ENCODE measurements at places on chromosomes 7 and 10.
A peak's percentile ranks its signal among the peaks of the same experiment; 100 is the strongest.

- DNase-seq: peak; percentile 48
Observed at GRCh38 chr7:127799535-127800305, 147.7 kb downstream of the SND1 start.

DNA sequence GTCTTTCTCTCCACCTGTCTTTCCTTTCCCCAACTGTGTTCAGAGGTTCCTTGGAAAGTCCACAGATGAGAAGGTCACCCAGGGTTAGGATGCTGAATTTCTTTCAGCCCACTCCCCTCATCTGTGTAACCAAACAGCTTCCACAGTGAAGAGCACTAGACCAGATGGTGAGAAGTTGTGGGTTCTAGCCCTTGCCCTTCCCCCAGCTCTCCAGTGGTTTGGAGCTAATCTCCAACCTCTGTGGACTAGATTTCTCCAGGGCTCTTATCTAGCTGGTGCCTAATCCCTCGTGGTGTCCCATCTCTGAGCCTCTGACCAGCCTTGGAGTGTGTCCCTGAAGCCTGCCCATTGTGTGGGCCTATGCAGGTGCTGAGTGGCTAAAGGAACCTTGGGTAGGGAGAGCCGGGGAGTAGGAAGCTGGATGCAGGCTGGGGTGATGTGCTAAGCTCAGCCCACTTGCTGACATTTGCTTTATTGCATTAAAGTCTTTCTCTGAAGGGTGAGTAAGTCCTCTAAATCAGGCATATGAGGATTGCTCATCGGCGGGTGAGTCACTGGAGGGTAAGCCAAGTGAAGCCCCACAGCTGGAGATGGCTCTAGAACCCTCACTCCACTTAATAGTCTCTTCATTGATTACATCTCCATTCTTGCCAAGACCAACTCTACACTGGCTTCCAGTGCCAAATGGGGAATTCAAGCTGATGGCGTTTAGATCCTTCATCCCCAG is 14.9 kb downstream of the DUSP5 start:
- no peak for DNase-seq

DNA sequence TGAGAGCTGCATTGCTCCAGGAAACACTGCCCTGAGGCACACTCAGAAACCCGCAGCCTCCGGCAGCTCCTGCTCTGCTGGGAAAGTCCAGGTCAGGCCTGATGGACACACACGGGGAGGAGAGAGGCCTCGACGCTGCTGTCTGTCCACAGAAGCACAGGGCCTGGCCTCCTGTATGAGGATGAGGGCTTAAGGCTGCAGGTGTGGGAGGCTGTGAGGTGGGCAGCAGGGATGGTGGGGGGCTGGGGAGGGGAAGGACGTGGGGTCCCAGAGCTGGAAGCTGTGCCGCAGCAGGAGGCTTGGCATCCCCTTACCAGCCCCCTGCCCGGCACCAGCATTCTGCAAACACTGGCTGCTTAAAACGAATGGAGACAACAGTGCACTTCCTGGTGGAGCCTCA is 186.2 kb downstream of the DNAJB6 start:
- DNase-seq: no peak

DNA sequence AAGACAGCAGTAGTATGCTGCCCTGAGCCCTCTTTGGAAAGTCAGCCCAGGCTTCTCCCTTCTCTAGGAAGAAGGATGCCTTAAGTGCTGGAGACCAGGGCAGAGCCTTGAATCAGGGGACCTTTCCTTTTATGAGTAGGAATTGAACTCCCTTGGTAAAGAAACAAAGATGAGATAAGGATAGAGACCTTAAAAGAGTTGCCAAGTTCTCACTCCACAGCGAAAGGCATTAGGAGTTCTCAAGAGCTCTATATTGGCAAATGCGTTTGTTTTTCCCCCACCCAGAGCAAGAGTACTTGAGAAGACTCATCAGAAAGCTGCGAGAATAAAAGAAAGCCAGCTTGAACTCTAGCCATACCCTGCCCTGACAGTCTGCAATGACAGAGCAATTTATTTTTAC is 72.9 kb upstream of the OGDHL start:
- peak; percentile 52 for DNase-seq

GRCh38 chr10:61284222-61284890 is 168.8 kb downstream of the TMEM26 start:
- DNase-seq: peak; percentile 50

DNA sequence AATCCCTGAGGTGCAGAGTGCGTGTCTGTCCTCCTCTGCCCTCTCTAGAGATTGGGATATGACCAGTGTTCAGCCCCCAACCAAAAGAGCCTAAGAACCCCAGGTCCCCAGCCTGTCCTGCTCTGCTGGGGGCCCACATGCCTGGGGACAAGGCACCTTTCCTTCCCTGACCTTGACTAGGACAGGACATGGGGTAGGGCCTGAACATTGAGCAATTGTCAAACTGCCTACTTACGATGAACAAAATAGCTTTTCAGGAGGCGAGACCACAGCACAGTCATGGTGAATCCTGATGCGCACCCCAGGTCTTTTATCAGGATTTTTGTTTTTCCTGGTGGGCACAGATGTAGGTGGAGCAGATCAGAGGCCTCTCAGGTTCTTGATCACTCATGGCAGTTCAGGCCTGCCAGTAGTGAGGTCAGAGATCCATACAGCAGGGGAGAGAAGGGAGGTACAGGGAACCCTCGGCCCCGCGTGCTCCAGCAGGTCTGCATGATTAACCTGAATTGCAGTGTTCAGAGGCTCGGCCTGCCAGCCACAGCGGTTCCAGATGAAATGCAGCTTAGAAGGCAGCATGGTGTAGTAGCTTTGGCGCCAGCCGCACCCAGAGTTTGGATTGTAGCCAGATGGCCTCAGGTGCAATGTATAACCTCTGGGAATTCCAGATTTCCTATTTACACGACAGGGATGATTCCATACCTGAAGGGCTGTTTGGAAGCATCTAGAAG is 191.3 kb downstream of the CUX1 start:
- peak; percentile 35 for DNase-seq

DNA sequence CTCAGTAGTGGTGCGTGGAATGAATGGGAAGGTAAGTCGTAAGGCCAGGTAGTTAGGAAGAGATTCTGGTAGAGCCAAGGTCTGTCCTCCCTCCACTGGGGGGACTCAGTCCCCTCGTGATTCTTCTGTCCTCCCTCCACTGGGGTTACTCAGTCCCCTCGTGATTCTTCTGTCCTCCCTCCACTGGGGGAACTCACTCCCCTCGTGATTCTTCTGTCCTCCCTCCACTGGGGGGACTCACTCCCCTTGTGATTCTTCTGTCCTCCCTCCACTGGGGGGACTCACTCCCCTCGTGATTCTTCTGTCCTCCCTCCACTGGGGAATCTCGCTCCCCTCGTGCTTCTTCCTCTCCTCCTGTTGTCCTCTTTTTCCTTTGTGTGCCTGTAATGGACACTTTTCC is 125.1 kb downstream of the CELF2 start:
- DNase-seq: no peak

DNA sequence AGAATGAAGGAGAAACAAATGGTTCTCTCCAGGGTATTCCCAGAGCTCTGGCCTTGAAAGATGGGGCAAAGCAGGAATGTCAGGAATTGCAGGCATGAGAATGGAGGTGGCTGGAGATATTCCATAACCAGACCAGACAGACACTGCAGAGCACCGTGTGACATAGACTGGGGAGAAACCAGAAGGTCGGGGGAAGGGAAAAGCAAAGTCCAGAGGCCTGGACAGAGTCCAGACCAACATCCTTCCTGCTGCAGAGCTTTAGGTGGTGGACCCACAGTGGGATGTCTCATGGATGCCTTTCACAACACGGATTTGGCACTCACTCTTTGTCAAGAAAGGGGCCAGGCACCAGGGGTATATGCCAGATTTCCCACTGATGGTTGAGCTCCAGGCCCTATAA is 177.2 kb upstream of the INHBA start:
- DNase-seq: no peak

- DNase-seq: no peak
Observed at GRCh38 chr7:129949292-129950133, 3.2 kb downstream of the UBE2H start.

DNA sequence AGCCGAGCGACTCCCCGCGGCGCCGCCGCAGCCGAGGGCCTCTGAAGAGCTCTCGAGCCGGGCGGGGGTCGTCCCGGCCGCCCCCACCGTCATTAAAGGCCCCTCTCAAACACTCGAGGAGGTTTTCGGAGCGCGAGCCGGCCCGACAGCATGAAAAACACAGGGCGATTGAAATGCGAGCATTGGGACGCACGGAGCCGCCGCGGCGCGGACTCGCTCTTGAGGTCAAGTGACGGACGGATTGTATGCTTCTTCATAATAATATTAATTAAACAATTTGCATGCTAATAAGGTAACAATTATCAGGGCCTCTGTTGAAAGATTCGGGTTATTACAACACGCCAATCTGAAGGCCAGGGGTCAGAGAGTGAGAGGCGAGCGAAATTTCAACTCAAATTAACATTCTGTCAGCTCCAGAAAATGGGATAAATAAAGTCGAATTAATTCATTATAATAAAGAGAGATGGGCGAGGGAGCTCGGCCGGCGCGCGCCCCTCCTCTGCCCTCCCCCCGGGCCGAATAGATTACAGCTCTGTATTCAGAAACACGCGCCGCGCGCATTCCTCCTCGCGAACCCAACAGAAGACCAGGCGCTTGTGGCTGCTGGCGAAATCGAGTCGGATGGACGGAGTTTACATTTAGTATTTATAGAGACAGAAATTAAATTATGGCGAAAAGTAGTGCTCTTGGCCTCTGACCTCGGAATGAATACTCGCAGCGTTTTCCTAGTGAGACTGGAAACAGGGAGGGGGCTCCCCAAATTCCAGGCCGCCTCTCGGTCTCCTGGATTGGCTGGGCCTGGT is 2.1 kb upstream of the UNCX start:
- no peak for DNase-seq

DNA sequence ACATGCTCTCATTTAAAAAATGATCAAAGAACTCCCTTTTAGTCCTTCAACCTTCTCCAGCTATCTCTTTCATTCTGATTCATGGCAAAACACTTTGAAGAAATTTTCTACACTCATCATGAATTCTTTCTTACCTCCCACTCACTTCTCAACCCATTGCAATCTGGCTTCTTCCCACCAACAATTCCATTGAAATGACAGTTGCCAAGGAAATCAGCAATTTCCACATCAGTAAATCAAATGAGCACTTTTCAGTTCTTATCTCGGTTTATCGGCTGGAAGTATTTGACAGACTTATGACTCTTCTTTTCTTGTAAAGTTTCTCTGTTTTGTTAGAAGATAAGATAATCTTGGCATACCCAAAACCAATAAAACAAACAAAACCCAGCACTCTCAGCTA is 99.1 kb upstream of the CACNA2D1 start:
- no peak for DNase-seq

DNA sequence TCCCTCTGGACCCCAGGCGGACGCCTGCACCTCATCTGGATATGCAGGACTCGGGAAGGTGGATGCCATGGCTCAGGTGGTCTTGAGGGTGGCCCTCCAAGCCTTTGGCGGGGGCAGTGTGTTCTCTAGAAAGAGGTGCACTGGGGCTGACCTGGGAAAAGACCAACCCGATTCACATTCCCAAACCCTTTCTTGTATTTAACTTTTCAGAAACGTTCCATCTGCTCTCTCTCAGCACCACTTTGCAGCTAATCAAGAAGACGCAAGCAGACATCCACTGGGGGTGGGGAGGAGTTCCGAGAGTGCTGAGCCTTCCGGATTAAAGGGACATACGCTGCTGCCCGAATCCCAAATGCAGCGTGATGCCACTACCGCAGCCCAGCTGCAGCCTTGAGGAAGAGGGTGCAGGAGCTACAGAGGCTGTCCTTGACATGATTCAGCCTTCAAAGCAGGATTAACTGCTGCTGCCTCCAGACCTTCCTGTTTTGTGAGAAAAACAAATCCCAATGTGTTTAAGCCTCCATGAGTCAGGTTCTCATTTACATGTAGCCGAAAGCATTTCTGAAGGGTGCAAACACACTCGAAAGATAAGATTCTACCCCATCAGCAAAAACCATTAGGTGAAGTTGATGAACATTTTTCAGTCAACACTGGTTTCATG is 39.9 kb downstream of the RBM17 start:
- DNase-seq: no peak

GRCh38 chr7:69871886-69872569 is 273.8 kb downstream of the AUTS2 start:
- DNase-seq: no peak

DNA sequence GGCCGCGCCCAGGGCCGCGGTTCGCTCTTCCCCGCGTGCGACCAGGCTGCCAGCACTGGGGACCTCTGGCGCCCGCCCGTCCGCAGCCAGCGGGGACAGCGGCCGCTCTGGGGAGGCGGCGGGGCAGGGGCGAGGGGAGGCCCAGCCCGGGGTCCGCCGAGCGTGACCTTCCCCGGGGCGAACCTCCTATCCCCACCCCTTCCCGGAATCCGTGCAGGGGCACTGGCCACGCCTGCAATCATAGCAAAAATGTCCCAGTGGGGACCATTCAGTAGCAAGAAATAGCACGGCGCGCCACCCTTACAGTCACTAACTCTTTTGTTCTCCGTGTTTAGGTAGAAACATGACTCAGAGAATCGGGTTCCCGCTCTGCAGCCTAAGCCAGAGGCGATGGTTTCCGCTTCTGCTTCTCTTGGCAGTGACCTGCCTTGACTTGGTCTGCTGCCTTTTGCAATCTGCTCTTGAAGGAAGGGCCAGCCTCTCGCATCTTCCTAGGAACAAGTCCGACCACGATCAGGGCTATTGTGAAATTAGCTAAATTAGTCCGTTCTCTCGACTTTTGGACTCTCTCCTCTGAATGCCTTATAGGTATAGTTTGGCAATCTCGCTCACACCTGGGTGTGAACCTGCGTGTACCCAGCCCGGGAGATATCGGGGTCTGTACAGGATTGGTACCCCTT is 79.3 kb upstream of the ACBD5 start:
- no peak for DNase-seq

All from LNCaP clone FGC (cell line).